ENCODE measurements at places on chromosomes 4 and X. TPM values are rescaled to one million over a fixed set of nuclear protein-coding genes. Genes with fewer than 3 reads are reported as not detected.

- DNase-seq, result no peak
Observed at GRCh38 chr4:88110826-88111225, 47.6 kb downstream of the ABCG2 start.

DNA sequence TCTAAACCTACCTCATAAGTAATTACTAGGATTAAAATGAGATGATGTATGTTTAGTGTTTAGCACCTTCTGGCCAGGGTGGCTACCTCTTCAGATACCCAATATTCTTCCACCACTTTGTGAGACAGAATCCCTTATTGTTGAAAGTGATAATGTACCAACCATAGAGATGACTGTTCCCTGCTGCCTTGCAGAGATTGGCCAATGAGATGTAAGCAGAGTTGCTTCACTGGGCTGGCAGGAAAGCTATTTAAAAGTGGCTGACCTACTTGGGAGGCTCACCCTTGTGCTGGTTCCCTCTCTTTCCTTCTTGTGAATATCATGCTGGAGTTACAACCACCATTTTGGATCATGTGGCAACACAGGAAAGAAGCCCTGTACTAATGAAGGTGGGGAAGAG is 58.9 kb downstream of the TMEM154 start:
- DNase-seq, result no peak

DNA sequence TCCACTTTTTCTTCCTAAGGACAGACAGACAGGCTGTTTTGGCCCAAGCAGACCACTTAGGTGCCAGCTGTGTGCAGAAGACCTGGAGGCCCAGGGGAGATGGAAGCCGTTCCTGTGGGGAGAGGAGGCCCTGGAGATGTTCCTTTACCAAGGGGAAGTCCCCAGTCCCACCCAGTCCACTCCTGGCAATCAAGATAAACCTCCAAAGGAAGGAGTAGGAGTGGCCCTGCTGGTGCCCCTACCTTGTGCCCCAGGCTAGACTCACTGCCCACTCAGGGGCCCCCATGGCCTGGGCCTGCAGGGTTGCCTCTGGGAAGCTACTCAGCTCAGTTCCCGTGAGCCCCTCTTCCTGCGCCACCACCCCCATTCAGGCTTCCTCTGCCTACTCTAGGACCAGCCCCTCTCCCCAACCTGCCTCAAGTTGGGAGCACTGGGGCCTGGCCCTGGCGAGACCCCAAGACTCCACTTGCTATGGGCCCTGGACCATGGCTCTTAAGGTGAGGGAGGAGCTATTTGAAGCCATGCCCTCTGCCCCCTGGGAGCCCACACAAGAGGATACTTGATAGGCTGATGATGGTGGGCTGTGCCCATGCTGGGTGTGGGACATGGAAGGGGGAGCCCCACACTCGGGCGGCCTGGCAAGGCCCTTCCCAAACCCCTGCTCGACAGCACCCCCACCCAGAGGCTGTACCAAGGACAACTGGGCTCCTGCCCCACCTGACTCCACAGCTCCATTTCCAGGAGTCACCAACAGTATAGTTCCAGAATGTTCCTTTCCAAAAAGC is 24.8 kb upstream of the RNF4 start:
- DNase-seq, result no peak

- no peak for DNase-seq
Observed at GRCh38 chr4:6331018-6331417, 61.4 kb downstream of the WFS1 start.

DNA sequence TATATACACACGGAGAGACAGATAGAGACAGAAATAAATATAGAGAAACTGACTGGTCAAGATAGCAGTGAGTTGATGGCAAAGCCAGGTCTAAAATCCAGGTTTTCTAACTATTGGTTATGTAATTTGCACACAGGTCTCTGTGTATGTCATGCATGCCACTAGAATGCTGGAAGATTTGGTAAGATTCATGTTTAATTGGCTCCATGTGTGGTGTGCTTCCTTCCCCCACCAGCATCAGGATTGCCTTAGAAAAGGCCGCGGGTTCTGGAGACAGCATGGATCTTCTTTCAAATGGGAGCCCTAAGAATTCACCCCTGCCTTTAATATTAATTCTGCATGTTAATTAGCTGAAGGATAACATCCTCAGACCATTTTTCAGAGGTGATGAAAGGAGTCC is 31.3 kb downstream of the HAND2 start:
- no peak for DNase-seq

DNA sequence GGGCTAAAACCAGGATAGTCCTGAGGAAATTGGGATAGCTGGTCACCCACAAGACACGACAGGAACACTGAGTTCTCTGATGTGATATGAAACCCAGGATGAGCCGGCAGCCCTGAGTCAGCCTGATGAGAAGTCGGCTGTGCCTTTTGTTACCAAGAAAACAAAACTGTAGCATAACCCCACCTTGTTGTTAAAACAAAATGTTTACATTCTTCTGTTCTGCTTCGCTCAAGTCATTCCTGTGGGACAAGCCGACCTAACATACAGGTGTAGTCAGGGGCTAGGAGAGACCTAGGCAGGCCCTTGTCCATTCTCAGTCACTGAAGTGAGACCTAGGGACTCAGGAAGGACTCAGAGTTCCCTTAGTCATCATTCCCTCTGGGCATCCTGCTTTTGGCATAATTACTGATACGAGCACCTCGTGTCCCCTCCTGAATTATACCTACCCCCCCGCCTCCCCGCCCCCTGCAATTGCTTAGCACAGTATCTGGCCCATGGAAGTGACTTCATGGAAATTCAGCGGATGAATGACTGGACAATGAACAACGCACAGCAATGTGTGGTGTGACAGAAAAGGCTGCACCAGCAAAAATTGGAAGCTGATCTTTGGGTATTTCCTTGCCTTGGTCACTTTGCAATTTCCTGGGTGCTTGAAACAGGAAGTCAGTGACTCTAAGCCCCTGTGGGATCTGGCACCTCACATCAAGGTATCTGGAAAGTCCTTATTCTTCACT is 31.9 kb upstream of the TLR2 start:
- no peak for DNase-seq

DNA sequence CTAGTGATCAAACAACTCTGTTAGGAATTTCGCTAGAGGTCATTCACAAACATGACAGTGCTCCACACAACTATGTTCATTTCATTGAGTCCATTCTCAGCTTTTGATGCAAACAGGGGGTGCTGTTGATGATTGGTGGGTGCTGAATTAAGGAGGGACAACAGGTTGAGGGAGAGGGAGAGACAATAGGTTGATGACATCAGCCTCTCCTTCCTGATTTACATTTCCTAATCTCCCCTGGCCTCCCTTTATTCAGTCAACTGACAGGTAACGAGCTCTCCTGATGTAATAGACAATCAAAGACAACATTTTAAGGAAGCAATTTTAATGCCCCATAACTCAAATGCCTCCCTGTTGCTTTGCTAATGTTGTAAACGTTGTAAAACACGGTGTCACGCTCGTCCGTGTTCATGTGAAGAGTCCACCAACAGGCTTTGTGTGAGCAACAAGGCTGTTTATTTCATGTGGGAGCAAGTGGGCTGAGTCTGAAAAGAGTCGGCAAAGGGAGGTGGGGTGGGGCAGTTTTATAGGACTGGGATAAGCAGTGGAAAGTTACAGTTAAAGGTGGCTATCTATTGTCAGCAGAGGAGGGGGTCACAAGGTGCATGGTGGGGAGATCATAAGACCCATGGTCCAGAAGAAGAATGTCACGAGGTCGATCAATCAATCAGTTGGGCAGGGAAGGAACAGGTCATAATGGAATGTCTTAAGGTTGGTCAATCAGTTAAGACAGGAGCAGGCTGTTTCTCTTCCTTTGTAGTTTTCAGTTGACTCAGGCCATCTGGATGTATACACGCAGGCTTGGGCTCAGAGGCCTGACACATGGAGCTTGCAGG is 4.8 kb upstream of the GAR1 start:
- DNase-seq, result no peak

DNA sequence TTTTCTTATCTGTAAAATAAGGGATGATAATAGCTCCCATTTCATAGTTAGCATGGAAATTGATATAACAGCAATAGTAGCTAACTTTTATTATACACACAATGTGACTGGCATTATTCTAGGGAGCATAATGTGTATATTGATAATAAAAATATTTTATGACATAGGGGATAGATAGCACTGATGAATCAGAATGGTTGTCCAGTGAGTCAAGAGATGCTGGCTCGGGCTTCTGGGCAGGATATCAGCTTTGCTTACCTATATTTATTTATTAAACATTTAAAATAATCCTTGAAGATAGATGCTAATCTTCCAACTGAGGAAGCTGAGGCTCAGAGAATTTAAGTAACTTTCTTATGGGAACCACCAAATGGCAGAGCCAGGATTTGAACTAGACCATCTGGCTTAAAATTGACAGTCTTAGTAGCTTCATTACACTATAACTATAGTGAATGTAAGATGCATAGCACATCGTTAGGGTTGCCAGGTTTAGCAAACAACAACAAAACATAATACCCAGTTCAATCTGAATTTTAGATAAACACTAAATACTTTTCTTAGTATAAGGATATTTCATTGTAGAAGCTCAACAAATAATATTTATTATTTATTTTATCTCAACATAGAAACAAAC is 2.7 kb downstream of the AFP start:
- DNase-seq, result no peak

- DNase-seq, result no peak
Observed at GRCh38 chr4:2870082-2870481, 26.4 kb downstream of the ADD1 start.

DNA sequence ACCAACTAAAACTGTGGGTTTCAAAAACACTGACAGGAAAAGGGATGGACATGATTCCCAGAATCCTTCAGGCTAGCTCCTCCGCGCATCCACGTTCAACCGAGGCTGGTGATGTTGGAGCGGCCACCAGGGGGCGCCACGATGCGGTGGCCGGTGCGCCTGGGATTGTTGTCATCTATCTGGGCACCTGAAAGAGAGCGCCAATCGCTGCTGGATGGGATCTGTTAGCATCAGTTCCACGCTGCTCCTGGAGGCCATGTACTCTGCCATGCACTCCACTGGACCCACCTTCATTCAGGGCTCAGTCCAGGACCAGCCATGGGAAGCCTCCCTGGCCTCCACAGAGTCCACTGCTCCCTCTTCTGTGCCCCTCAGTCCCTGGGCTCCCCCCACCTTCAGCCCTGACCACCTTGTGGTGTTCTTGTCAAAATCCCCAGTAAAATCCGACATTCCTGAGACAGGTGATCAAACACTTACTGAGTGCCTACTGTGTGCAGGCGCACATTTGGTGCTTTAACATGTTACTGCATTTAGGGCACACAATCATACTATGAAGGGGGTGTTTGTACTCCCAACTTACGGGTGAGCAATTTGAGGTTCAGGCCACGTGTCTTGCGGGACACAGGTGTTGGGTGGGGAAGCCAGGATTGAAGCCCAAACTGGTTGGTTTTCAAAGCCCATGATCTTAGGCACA is 71.1 kb downstream of the CRMP1 start:
- DNase-seq, result no peak

GRCh38 chr4:53208753-53209152 is 157.1 kb downstream of the SCFD2 start:
- DNase-seq, result no peak

DNA sequence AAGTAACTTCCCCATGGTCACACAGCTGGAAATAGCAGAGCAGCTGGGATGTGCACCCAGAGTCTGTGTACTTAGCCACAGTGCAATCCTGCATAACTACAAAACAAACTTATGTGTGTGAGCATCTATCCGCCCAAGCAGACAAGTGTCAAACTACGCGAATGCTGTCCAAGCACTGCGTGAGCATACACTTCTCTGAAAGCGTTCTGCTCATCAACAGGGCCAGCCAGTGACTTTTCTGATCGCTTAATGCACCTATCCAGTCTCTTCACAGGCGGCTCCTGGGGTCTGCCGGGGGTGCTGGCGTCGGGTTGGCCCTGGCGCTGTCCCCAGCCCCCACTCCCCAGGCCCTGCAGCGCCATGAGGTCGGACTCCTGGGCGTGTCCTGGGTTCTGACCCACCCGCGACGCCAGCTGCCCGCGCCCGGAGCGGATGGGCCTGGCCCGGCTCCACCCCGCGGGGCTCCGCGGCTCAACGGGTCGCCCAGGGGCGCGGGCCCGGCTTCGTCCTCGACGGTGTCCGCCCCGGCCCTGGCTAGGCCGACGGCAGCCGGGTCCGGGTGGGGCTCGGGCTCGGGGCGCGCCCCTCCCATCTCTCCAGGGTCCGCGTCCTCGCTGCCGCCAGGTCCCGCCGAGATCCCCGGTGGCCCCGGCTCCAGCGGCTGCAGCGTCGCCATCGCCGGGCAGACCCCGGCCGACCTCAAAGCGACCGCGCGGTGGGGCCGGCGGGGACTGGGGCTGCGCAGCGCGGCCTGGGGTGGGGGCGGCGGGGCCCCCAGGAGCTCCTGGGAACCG is 1.3 kb upstream of the ZNF141 start:
- DNase-seq, result no peak

DNA sequence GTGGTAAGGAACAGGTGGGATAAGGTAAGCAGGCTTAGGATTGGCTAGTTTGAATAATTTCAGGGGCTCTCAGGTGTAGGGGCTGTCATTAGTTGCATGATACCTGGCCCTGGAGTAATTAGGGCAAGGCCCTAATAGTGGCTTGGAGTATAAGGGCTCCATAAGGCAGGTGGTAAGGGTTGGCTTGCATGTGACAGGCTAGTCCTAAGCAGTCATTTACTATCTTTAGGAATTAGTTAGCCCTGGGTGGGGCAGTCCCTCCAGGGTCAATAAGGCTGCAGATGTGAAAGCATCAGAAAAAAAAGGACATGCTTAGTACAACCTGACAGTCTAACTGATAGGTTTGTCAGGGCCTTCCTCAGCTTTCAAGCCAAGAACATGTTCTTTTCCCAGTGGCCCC is 7.8 kb upstream of the TMPRSS11D start:
- DNase-seq, result no peak

DNA sequence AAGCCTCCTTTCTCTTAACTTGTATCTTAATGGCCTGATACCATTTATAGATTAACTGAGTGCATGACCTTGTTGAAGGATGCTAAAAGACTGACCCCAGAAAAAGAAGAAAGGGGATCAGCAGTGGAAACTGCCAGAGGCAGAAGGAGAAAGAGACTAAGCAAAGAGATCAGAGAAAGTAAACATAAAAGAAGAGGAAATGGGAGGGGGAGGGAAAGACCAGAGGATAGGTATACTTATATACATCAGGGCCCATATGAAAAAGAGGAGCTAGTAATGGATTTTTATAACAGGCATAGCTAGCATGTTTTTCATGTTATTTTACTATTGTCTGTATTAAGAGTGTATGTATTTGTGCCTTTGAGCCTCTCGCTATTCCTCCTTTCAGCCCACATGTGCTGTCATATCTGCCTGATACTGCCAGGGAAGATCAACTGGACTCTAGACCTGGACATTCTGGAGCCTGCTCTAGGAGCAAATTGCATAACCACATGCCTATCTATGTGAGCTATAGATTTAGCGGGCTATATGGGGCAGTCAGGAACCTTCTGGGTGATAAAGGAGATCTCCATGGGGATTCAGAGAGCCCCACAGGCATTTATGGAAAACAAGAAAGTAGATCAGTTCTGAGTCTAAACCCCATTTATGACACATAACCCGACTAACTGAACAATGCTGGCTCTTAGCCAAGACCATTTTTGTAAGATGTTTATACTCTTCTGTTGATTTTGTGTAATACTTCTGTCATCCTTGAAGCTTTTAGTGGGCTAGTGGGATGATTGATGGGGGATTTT is 13.4 kb upstream of the SNX12 start:
- no peak for DNase-seq

The CT45A9 gene
- polyA plus RNA-seq, result not detected

The NXF2B gene
- 0.30 TPM for polyA plus RNA-seq

The SYAP1 gene
- 33.6 TPM for polyA plus RNA-seq

The RBM46 gene
- polyA plus RNA-seq, result 0.03 TPM

The PAGE1 gene
- not detected for polyA plus RNA-seq

The PHKA1 gene
- 5.6 TPM for polyA plus RNA-seq

The CLDN22 gene
- 0.77 TPM for polyA plus RNA-seq

The TRIM60 gene
- not detected for polyA plus RNA-seq

The XAGE2 gene
- polyA plus RNA-seq, result not detected

The PRR32 gene
- polyA plus RNA-seq, result not detected

The DGKQ gene
- 6.8 TPM for polyA plus RNA-seq

The TEX11 gene
- polyA plus RNA-seq, result 0.10 TPM

The LSM6 gene
- polyA plus RNA-seq, result 60.2 TPM
